ENCODE measurements at places on chromosomes 16 and 17.

- no peak for DNase-seq
These were observed 65.1 kb downstream of the SDR42E1 start for GRCh38 chr16:81946206-81946605.

DNA sequence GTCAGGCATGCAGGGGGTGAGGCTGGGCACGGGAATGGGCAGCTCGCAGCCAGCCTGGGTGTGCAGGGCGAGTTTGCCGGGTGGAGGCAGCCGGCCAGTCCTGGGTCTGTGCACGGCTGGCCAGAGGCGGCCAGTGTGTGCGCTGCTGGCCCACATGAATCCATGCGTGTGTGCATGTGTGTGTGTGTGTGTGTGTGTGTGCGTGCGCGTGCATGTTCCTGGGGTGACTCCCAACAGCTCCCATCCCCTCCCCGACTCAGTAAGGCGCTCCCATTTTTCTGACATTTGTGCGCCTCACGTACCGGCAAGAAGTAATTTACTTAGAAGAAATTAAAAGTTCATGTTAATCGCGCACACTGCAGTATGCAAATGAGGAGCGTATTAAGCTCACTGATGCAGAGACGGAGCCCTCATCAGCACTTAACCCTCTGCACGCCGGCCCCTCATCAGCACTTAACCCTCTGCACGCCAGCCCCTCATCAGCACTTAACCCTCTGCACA, 55.4 kb upstream of the ACSF3 start:
- no peak for DNase-seq

DNA sequence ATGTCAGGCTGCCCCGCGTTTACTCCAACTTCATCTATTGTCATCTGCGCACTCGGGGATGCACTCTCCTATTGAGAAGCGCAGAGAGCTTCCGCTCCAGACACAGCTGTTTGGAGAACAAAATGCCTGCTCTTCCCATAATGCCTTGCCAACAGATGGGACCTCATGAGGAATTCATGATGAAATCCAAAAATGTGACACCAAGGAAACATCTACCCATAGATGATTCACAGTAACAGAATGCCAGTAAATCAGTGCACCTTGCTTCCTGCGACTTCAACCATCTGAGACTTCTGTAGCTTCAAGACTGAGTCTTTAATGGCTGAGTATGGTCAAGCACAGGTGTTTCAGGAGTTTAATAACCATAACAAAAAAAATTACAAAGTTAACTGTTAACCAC, 1144.9 kb upstream of the GOT2 start:
- no peak for DNase-seq

DNA sequence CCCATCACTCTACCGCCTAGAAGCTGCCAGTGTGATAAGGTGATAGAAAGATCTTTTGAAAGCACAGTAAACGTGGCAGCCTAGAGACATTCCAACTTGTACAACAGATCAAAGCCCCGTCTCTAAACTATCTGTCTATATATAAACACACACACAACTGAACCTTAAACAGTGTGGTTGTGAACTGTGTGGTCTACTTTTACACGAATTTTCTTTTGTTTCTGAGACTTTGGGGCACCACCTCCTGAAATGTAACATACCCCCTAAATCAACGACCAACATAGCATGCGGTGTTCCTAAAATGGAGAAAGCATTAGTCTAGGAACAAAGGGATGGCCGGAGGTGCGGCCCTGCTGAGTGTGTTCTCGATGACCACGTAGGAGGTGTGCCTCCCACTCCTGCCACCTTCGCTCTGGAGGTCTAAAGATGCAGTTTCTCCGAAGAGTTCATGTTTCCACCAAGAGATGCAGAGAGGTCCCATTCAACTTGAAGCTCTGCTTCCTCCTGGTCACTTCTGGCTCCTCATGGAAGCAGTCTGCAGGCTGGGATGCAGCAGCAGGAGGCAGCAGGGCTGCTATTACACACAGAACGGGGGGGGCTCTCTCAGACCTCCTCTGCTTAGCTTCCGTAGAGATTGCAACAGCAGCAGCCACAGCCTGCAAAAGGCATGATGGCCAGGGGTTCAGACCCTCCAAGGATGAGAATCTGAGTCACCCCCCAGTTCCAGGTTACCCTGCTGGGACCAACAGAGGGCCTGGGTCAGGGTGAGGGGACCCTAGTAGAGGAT, 22.6 kb upstream of the USP10 start:
- DNase-seq: no peak

DNA sequence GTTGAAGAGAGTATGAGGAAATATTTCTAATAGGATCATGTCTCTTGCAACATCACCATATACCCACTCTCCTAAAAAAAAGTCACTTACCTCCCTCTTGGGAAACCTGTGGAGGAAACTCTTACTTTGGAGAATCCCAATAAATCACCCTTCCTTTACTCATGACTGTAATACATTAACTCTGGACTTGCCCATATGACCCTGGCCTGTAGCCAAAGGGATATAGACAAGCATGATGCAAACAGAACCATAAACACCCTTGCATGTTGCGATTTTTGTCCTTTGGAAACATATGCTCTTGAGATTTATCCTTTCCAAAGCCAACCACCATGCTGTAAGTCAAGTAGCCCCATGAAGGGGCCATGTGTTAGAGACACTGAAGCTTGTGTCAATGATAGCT, 19.5 kb downstream of the CDH11 start:
- no peak for DNase-seq

- DNase-seq: no peak
These were observed 110.3 kb upstream of the CHMP6 start for GRCh38 chr17:80881306-80881705.

GRCh38 chr16:82567175-82567574, 59.6 kb upstream of the CDH13 start:
- no peak for DNase-seq

DNA sequence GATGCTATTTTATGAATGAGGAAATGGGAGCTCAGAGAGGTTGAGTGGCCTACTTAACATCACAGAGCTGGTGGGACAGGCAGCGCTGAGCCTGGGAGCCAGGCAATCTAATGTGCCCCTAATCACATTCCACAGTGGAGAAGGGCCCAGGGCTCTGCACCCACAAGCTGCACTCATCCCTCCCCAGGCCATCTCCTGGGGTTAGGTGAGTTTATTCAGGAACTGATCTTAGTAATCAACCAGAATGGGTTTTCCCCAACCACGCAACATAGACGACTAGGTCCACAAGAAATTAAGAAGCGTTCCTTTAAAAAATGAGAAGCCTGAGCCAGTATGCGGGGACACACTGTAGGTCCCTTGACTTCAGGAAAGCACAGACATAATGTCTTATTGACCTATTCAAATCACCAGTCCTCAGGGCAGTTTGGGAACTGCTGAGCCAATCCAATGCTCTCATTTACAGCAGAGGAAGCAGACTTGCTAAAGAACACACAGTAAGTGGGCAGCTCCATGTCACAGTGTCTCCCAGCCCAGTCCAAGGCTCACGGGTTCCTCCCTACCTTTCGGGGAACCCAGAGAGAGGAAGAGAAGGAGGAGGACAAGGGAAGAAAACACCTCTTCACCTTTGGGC, 2.3 kb downstream of the MPP3 start:
- no peak for DNase-seq

DNA sequence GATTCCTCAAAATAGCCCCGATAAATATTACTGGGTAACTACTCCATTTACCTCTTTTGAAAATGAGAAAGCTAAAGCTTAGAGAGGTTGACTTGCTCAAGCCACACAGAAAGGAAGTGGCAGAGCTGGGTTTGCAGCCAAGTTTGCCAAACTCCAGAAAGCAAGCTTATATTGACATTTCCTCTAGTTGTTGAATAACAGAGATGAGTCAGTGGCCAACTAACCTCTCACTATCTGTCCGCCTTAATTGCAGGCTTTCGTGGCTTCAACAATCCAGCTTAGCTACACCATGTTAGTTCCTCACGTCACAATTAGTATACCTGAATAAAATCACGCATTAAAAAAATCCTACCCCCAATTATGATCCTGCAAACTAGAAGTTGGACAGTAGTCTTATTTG, 151.7 kb downstream of the CNTNAP4 start:
- DNase-seq: no peak

DNA sequence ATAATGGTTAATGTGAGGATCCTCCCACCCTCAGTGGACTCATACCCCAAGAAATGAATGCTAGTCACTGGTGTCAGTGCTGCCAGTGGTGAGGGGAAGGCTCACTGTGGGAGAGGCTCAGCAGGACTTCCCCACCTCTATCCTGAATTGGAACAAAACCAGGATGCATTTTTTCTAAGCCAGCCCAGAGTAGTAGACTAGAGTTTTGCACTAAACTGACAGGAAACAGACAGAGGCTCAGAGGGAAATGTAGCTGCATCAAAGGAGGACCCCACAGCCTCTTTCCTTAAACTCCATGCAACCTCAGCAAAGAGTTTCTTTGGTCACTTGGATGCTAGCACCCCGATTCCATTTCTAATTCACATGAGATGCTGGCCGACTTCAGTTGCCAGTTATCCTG, 10.7 kb upstream of the SKAP1 start:
- no peak for DNase-seq

GRCh38 chr17:57984261-57984890, 3.7 kb downstream of the VEZF1 start:
- no peak for DNase-seq

- DNase-seq: no peak
These were observed 16.7 kb downstream of the CCDC40 start for GRCh38 chr17:80053102-80053501.

- no peak for DNase-seq
These were observed 32.8 kb downstream of the DNAH2 start for GRCh38 chr17:7750321-7750821.

DNA sequence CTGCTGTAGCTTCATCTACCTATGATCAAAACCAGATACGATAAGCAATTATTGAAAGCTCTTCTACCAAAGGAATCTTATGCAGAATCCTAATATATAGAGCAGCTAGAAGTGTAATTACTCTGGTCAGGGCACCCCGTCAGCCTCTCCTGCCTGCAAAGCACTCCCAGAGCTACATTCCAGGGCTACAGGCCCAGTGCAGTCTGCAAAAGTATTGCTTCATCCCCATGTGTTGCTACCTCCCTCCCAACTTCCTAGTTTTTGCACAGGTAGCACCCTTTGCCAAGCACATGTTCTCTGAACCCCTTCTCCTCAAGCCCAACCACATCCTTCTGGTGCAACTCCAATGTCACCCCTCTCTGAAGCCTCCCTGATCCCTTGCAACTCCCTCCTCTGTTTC, 7.0 kb downstream of the CES5A start:
- DNase-seq: no peak

- DNase-seq: no peak
These were observed 33.6 kb upstream of the CDH5 start for GRCh38 chr16:66332634-66333610.

- DNase-seq: no peak
These were observed 27.2 kb upstream of the METRNL start for GRCh38 chr17:83052241-83052564.

DNA sequence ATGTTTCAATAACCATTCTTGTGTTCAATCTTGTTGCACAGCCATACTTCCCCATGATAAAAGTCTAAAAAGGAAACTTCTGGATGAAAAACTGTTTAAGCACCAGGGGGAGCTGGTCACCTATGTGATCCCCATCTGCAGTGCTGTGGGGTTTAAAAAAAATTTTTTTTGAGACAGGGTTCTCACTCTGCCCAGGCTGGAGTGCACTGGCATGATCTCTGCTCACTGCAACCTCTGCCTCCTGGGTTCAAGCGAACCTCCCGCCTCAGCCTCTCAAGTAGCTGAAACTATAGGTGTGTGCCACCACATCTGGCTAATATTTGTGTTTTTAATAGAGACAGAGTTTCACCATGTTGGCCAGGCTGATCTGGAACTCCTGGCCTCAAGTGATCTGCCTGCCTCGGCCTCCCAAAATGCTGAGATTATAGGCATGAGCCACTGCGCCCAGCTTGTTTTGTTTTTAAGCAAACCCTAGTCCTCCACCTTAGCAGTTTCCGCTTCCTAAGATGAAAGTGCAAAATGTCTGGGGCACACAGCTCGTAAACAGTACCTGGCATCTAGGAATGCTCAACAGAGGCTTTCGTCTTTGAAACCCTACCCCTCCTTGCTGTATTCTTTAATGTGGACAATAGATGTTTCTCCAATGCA, 25.4 kb downstream of the DNAJA2 start:
- no peak for DNase-seq

DNA sequence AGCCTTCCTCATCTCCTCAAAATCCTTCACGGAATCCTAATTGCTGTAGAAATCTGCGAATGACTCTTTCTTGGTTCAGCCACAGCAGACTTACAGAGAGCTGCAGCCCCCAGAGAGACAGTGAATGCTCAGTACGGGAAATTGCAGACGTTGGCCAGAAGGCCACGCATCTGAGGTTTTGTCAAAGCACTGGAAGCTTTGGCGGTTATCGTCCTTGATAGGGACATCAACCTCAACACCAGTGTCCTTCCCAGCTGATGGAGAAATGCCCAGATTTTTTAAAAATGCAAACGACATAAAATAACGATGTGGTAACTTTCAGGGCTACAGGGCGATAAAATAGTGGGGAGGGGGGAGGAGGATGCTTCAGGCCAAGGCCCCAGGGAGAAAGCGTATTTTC, 166.6 kb upstream of the CIBAR2 start:
- DNase-seq: no peak

DNA sequence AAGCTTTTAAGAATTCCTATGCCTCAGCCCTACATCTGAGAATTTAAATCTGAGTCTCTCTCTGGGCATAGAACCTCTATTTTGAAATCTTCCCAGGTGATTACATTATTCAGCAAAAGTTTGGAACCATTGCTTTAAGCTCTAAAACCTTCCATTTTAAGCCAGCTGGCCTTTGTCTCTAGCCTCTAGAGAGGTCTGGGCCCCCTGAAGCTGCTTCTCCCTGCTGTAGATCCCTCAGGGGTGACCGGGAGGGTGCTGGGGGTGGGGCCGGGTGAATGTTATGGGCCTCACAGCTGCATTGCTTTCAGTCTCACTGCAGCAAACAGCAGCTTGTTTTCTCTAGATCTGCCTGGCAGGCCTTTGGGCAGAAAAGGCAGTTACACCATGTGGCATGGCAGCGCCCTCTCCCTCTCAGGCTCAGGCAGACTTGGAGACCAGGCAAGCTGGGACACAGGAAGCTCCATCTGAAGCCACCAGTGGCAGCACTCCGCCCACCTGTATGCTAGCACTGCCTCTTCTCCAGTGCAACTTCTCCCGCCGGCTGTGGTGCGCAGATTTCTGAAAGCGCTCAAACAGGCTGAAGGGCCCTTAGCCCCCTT, 66.3 kb downstream of the MPRIP start:
- DNase-seq: no peak

GRCh38 chr16:4313563-4314531, 2.0 kb upstream of the GLIS2 start:
- DNase-seq: no peak

DNA sequence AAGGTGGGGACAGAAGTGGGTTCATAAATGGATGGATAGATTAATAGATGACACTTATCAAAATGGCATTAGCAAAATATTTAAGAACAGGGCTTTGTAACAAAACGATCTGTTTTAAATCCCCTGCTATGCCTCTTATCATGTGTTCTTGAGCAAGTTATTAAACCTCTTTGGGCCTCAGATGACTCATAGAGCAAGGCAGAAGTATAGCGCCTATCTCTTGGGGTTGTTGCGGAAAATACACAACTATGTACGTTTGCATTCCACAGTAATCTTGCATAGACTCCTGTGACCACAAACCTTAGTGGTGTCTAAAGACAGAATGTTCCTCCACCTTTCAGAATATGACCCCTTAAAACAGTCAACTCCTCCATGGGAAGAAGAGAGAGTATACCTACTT, 116.8 kb downstream of the CDYL2 start:
- DNase-seq: no peak

All from cortex of kidney (tissue), 1 donor.